Kidney glomerular epithelial cell (primary cell): ENCODE measurements at places on chromosomes 12 and 14.

GRCh38 chr12:64265839-64266238 lies 43.7 kb upstream of the KICS2 start:
- no peak for DNase-seq

DNA sequence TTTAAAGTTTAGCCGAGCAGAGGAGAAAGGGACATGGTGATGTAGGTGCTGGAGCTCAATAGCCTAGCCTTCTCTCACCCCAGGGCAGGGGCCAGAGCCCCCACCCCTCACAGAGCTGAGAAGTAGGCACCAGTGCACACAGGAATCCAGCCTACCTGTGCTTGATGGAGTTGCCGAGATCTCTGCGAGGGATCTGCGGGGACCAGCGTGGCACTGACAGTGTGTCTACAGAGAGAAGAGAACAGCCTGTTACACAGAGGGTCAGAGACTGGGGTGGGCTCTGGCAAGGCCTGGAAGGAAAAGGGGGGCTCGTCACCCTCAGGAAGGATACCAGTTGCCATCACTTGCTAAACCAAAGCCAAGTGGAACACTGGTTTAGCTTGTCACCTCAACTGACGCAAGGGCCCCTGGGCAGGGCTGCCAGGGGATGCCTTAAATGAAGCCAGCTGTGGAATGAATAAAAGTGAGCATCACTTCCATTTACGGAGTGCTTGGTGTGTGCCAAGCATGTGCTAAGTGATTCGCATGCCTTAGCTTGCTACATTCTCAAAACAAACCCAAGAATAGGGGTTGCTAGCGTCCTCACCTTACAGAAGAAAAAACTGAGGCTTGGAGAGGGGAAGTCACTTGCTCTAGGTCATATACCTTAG lies 220.8 kb upstream of the NOS1 start:
- DNase-seq, result no peak

- no peak for DNase-seq
Observed at GRCh38 chr12:75882421-75882820, 149.2 kb downstream of the PHLDA1 start.

- no peak for DNase-seq
Observed at GRCh38 chr12:99024870-99025269, 379.8 kb downstream of the APAF1 start.

DNA sequence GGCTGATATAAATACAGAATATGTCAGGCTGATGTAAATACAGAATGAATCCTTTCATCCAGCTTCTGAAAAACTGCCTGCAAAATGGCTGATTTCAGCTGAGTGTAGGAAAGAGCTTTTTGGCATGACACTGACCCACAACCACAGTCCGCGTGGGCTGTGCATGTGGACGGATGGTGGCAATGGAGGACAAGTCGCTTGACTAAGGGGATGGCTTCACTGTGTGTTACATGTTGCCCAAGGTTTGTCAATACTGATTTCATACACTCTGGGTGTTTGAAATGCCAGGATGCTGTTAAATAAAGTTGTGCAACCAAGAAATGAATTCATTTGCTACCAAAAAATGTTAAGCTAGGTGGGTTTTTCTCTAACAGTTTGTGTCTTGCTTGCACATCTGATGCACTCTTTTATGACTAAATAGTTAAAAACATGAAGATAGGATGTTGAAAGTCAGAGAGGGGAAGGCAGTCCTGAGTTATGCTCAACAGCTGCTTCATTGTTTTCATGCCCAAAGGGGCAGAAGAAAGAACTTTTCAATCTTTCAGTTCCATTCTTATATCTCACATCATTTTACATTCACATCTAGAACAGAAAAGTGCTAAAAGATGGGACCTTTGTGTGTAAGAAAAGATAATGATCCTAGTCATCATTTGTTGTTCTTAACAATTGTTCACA lies 36.5 kb upstream of the OVCH1 start:
- DNase-seq, result no peak
